ENCODE measurements at places on chromosomes 2 and 18.
A peak's percentile ranks its signal among the peaks of the same experiment; 100 is the strongest.

DNA sequence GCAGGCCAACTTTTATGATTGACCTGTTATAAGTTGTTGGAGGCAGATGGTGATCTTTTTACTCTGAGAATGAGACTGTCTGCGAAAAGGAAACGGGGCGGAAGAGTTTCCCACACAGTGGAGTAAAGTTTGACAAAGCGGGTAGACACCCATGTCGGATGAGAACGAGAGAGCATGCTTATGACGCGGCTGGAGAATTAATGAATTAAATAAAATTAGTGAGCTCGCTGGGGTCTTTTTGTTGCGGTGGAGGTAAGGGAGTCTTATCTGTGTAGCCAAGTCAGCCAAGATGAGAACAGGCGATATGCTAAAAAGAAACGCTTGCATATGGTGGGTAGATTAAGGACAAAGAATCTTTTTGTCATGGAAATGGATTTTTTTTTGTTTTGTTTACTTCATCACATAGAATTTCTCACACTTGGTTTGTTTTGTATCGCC lies 1.8 kb downstream of the SALL3 start:
- DNase-seq = peak; percentile 57

GRCh38 chr2:157825885-157826284 lies 50.2 kb downstream of the ACVR1 start:
- DNase-seq = peak; percentile 7

- no peak for DNase-seq
Measured at GRCh38 chr2:10307561-10308156, 5.0 kb downstream of the HPCAL1 start.

- no peak for DNase-seq
Measured at GRCh38 chr2:175207741-175208438, 26.4 kb upstream of the ATP5MC3 start.

DNA sequence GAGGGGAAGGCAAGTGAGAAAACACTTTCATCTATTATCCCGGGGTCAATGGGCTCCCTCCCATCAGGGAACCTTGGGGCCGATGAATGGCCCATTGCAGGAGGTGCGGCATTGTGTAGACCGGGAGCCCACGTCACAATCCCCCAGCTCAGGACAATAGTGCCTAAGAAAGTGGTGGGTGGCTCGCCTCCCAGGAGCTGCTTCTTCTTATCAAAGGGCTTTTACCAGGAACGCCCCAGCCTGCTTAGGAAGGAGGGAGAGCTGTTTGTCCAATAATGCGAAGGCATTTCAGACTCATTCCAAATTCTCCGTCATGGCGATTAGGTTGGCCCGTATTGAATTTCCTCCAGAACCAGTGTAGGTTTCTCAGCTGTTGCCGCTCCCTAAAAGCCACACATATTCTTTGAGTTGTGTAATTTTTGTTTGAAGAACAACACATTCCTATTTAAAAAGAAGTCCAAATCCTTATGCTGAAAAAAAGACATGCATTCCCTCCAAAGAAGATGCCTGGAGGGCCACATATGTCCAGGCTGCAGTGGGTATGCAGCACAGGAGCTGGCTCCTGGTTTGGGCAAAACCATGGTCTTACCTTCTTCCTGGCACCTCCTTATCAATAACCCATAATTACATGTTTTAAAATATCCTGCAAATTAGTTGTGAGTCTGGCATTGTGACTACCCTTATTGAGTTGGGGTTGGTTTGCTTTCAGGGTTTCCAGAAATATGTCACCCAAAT lies 264.7 kb downstream of the MYCN start:
- DNase-seq = peak; percentile 93

DNA sequence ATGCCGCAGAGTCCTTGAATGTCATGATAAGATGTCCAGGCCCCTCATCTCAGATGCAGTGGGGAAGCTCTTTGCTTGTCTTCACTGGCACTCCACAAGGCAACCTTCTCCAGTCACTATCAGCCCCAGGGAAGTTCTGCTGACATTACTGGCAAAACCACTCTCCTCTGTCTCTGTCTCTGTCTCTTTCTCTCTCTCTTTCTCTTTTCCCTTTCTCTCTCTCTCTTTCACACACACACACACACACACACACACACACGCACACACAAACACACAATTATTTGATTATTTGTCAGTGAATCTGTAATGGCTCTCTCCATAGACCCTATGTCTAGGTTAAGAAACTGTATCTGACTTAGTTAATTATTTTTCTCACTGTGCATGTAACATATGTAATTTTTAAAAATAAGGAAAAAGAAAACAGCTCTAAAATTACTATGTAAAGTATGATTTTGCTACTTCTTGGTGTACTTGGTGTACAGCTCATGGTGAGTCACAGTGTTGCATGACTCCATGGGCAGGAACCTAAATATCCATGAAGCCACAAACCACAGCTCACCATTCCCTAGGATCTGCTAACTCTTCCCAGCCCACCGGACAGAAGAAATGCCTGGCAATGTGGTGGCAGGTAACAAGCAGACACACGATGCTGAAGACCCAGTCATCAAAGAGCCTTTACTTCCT lies 594.9 kb upstream of the ID2 start:
- DNase-seq = no peak

GRCh38 chr2:34578641-34579040 lies 979.5 kb upstream of the FAM98A start:
- no peak for DNase-seq

GRCh38 chr2:126658319-126658904 lies 2.5 kb downstream of the GYPC start:
- no peak for DNase-seq

DNA sequence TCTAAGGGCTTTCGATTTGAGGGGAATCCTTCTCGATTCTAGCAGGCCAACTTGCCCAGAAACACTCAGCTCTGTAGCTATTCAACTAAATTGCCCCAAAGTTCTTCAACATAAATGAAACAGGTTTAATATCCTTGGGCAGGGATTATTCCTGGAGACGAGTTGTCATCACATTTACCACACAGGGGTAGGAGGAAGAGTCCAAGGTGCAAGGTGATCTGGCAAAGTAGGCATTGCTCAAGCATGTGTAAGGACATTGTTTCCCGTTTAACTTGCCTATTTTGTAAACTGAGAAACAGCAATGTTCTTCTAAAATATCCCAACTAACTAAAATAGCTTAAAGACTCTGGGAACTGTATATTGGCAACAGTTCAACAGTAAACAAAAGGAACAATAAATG lies 814.3 kb downstream of the BCL11A start:
- DNase-seq = no peak

DNA sequence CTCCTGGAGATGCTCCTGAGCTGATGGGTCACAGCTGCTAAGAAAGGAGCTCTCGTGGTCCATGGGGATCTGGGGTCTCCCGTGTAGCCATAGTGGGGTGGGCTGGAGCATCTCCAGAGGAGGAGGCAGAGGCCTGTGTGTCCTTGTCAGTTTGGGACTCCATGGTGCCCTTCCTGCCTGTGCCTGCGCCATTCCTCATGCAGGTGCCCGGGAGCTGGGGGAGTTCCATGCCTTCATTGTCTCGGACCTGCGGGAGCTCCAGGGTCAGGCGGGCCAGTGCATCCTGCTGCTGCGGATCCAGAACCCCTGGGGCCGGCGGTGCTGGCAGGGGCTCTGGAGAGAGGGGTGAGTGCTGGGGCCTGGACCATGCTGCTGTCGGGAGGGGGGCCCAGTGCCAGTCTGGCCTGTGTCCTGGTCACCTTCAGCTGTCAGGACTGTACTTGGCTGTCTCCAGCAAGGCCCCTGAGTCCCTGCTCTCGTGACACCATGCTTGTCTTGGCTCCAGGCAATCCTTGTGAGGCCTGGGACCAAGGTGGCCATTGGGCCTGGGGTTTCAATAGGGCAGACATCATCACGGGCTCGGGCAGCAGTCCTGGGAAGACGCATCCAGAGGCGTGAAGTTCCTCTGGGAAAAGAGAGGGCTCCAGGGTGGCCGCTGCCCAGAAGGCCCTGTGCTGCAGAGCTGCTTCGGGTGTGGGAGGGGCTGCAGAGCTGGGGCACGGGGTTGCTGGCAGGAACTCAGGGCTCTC lies 7.3 kb downstream of the CAPN10 start:
- DNase-seq = no peak

DNA sequence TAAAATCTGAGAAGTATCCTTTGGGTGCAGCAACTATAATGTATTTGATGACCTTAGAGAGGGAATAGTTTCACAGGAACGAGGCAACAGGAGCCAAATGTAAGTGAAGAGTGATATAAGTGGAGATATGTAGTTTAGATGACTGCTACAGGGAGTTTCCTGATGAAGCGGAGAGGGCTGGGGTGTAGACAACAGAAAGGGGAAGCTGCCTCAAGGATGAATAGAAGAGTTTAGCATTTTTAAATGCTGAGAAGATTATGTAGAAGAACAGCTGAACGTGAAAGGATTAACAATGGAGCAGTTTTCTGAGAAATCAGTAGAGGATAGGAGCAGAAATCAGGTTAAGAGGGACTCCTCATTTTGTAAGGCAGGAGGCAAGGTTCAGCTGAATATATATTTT lies 133.3 kb downstream of the LCLAT1 start:
- no peak for DNase-seq

- DNase-seq = no peak
Measured at GRCh38 chr2:38394041-38394440, 17.0 kb upstream of the ATL2 start.

DNA sequence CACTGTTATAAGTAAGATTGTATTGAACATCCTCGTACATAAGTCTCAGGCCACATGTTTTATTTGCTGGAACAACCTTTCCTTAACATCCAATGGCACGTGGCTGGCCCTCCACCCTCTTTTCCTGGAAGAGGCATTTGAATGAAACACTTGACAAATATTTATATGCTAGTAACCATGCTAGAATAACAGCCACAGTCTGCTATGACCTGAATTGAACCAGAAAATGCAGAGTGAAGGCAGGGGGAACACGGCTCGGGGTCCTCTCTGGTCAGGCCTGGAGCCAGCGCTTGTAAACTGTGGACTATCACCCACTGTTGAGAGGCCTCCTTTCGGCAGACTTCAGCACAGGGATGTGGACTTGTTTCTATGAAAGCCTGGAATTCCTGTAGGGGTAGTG lies 198.2 kb upstream of the COPS8 start:
- no peak for DNase-seq

DNA sequence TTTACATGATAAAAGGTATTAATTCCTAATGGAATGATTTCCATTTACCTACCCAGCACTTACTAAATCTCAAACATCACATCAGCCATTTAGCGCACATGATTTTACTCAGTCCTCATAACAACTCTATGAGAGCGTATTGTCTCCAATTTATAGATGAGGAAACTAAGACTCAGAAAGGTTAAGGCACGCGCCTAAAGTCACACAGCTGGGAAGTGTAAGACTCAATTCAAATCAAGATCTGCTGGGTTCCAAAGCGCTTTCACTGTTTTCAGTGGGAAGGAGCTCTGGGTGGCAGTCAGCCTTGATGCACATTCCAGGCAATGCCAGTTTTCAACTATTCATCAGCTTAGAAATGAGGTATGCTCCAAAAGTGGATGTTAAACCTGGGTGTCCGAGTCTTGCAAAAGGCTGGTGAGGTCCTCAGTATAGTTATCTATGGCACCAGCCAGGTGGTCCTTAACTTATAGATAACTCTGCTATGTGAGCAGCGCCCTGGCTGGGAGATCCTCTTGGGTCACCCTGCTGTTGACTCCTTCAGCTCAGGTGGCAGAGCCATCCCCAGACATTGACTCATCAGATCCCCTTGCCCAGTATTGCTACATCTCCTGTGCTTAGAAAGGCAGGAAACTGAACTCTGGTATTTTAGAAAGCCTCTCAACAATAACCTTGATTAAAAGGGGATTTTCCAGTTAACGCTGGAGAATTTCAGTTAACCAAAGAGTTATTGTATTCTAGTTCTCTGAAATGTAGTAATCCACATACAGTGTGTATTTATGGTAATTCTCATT lies 47.1 kb downstream of the SLC4A1AP start:
- DNase-seq = no peak

GRCh38 chr2:164850235-164850634 lies 8.6 kb upstream of the COBLL1 start:
- DNase-seq = no peak

- DNase-seq = no peak
Measured at GRCh38 chr2:31047599-31047998, 90.6 kb downstream of the GALNT14 start.

GRCh38 chr2:70161069-70161534 lies 29.7 kb downstream of the C2orf42 start:
- no peak for DNase-seq

- no peak for DNase-seq
Measured at GRCh38 chr2:237618449-237618848, 8.9 kb upstream of the LRRFIP1 start.

Data from neural progenitor cell (in vitro differentiated cells).